Naive thymus-derived CD8-positive, alpha-beta T cell (primary cell): ENCODE measurements at places on chromosomes 1 and 21. TPM values are rescaled to one million over a fixed set of nuclear protein-coding genes. Genes with fewer than 3 reads are reported as not detected.
A peak's percentile ranks its signal among the peaks of the same experiment; 100 is the strongest.

Gene ARTN
- 0.96 TPM for total RNA-seq

Gene ERO1B
- 25.3 TPM for total RNA-seq

Gene KLF18
- not detected for total RNA-seq

Gene PDPN
- total RNA-seq, result not detected

Gene PFKL
- 125 TPM for total RNA-seq

Gene RIPPLY3
- not detected for total RNA-seq

Gene KCNJ10
- not detected for total RNA-seq

Gene G0S2
- total RNA-seq, result not detected

Gene OR1C1
- total RNA-seq, result not detected

Gene ANKRD35
- total RNA-seq, result not detected

Gene GPATCH3
- 30.3 TPM for total RNA-seq

- no peak overlapping the region for H3K27ac ChIP-seq
- H3K36me3 ChIP-seq, result no peaks in the 10 kb centered on the region
- DNase-seq, result no peak
- H3K27me3 ChIP-seq, result peaks cover 18% of the 10 kb centered on the region
- no peak overlapping the region for H3K4me3 ChIP-seq
Observed at GRCh38 chr1:115867216-115867615, 26.3 kb upstream of the NHLH2 start.

GRCh38 chr1:234969581-234970400 lies 158.8 kb downstream of the TOMM20 start:
- peaks cover 31% of the 10 kb centered on the region for H3K4me1 ChIP-seq
- peak overlapping the region; percentile 12 for H3K27ac ChIP-seq
- peak overlapping the region; percentile 7 for H3K4me3 ChIP-seq
- no peak for DNase-seq
- no peaks in the 10 kb centered on the region for H3K27me3 ChIP-seq

DNA sequence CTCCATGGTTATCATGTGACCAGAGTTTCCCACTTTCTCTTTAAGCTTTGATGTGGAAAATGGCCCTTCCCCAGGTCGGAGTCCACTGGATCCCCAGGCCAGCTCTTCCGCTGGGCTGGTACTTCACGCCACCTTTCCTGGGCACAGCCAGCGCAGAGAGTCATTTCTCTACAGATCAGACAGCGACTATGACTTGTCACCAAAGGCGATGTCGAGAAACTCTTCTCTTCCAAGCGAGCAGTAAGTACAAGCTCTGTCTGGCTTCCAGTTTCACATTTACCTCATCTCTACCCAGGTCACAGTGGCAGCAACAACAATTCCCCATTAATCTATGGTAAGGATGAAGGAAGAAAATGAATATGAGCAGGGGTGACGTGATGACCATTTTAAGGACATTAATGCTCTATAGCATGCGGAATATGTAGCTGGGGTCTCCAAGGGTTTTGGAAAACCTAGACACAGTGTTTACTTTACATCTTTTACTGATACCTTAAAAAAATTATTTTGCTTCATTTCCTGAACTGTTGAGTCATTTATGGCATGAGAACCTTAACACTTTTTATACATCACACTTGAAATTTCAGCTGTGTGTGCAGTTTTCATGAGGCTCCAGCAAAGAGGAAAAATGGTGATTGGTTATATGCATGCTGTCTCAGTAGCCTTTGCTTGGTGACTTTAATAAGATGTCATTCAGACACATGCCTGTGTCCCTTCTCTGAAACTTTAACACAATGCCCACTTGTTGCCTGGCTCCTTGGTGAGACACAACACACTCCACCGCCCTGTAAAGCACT lies 286.3 kb upstream of the SGIP1 start:
- H3K4me1 ChIP-seq, result peaks cover 10% of the 10 kb centered on the region
- no peak overlapping the region for H3K4me3 ChIP-seq
- H3K36me3 ChIP-seq, result no peaks in the 10 kb centered on the region
- no peak overlapping the region for H3K27ac ChIP-seq
- no peaks in the 10 kb centered on the region for H3K27me3 ChIP-seq

DNA sequence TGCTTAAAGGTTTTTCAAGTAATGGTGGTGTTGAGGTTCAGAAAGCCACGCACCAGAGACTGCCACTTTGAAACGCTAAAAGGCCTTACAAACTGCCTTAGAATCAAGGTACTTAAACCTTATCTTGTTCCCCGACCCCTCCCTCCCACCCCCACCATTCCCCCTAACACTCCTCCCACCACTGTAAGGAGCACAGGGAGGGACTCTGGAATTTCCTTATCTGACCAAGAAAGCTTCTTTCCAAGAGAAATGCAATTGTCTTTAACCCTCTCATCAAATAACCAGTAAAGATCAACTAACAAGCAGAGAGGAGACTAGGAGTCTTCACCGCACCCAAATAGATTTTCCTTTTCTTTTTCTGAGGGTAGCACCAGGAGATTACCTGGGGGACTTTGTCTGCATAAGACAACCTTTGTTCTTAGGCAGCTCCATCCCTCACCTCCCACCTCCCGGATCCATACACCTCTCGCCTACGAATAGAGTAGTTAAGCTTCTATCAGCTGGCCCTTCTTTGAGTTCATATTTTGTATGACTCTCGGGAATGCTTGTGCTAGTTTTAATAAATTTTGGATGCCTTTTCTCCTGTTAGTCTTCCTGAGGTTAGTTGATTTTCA lies 137.7 kb upstream of the ADGRL2 start:
- H3K4me1 ChIP-seq, result no peaks in the 10 kb centered on the region
- H3K4me3 ChIP-seq, result no peak overlapping the region
- DNase-seq, result no peak
- H3K27me3 ChIP-seq, result no peaks in the 10 kb centered on the region

GRCh38 chr1:51444096-51444495 lies 75.0 kb downstream of the EPS15 start:
- no peak for DNase-seq
- H3K4me1 ChIP-seq, result peaks cover 9% of the 10 kb centered on the region
- no peaks in the 10 kb centered on the region for H3K27me3 ChIP-seq
- peaks cover 29% of the 10 kb centered on the region for H3K36me3 ChIP-seq
- no peak overlapping the region for H3K27ac ChIP-seq
- no peak overlapping the region for H3K4me3 ChIP-seq

DNA sequence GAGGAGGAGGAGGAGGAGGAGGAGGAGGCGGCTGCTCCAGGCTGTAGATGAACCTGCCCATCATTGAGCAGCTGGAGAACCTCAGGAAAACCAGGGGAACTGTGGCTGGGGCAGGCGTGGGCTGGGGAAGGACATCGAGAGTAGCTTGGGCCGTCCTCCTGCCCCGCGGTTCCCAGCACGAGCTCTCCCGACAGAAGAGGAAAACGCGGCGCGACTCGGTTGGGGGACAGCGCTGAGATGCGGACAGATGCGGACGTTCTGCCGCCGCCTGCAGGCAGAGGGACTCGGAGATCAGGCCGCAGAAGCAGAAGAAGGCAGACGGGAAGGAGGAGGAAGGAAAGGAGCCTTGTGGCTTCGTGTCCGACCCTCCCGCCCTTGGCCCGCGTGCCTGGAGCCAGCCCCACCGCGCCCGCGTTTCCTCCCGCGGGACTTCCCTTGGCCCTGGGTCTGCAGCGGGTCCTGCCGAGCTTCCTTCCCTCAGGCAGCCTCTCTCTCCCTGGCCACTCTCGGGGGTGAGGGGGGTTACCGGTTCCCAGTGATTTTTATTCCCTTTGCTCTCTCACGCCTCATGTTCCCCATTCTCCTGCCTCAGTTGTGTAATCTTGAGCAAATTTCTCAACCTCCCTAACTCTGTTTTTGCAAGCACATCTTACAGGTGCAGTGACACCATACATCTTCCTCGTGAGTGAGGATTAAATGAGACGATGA lies 1.7 kb upstream of the TNFRSF9 start:
- peak overlapping the region; percentile 82 for H3K4me3 ChIP-seq
- H3K36me3 ChIP-seq, result no peaks in the 10 kb centered on the region
- H3K27ac ChIP-seq, result peak overlapping the region; percentile 37
- H3K4me1 ChIP-seq, result peaks cover 12% of the 10 kb centered on the region

GRCh38 chr1:80375662-80376061 lies 1369.1 kb upstream of the ADGRL4 start:
- H3K27me3 ChIP-seq, result no peaks in the 10 kb centered on the region
- no peaks in the 10 kb centered on the region for H3K36me3 ChIP-seq
- H3K27ac ChIP-seq, result no peak overlapping the region
- H3K4me3 ChIP-seq, result no peak overlapping the region

- no peak for DNase-seq
- no peaks in the 10 kb centered on the region for H3K4me1 ChIP-seq
- H3K4me3 ChIP-seq, result no peak overlapping the region
- H3K27ac ChIP-seq, result no peak overlapping the region
- peaks cover 1% of the 10 kb centered on the region for H3K27me3 ChIP-seq
- H3K36me3 ChIP-seq, result no peaks in the 10 kb centered on the region
Observed at GRCh38 chr1:210568631-210569030, 239.9 kb downstream of the HHAT start.

DNA sequence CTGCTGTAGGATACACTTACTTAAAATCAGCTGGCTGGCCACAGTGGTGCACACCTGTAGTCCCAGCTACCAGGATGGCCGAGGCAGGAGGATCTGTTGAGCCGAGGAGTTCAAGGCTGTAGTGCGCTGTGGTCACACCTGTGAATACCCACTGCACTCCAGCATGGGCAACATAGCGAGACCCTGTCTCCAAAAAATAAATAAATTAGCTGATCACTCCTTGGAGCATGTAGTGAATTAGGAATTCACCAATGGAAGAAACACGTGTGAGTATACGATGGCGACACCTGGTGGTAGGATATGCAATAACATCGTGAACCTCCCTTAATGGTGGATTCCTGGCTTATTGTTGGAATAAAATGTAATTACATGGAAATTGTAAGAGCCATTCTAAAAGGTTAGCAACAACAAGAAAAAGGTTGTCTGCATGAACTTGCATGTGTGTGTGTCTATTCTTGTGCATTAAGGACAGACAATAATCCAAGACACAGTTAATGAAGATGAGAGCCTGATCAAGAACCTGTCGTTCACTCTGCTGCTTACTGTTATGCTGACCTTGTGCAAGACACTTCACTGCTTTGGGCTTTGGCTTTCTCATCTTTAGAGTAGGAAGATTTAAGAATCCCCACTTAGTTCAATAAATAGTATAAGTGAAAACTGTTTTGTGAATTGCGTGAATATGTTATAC lies 38.6 kb upstream of the COX20 start:
- H3K27me3 ChIP-seq, result no peaks in the 10 kb centered on the region
- H3K36me3 ChIP-seq, result no peaks in the 10 kb centered on the region
- no peak overlapping the region for H3K27ac ChIP-seq
- H3K4me3 ChIP-seq, result no peak overlapping the region
- DNase-seq, result peak; percentile 51
- no peaks in the 10 kb centered on the region for H3K4me1 ChIP-seq

GRCh38 chr21:41750051-41750450 lies 16.8 kb downstream of the RIPK4 start:
- H3K27ac ChIP-seq, result no peak overlapping the region
- no peaks in the 10 kb centered on the region for H3K27me3 ChIP-seq
- H3K4me3 ChIP-seq, result no peak overlapping the region
- peaks cover 2% of the 10 kb centered on the region for H3K4me1 ChIP-seq
- DNase-seq, result no peak
- H3K36me3 ChIP-seq, result no peaks in the 10 kb centered on the region

- H3K4me3 ChIP-seq, result no peak overlapping the region
- H3K4me1 ChIP-seq, result no peaks in the 10 kb centered on the region
- H3K27me3 ChIP-seq, result peaks cover 10% of the 10 kb centered on the region
- DNase-seq, result no peak
- no peaks in the 10 kb centered on the region for H3K36me3 ChIP-seq
Observed at GRCh38 chr1:200866521-200866920, 6.3 kb upstream of the GPR25 start.

DNA sequence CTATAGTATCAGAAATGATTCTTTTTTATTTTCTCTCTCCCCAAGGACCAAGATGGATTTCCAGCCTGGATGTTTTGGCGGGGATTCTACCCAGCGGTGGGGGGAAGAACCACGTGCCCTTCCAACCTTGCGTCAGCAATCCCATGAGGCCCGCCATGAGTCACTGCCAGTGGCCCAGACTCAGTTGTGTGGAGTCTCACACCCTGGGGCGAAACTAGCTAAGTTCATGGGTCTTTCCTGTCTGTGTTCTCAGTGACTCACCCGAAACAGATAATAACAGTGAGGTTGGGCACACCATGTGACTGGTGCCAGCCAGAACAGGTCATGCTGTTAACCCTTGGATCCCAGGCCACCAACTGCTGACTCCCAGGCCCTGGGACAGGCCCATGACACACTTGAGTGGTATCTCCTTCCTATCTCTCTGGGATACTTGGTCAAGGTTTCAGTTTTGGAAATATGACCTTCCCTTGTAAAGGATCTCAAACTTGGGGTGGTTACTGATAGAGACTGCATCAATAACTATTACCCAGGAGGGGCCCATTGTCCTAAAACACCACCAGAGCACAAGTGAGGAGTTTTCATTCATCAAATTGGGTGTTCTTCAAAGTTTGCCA lies 98.0 kb upstream of the DUSP10 start:
- peak overlapping the region; percentile 78 for H3K27ac ChIP-seq
- DNase-seq, result peak; percentile 44
- peaks cover 37% of the 10 kb centered on the region for H3K4me1 ChIP-seq
- H3K27me3 ChIP-seq, result no peaks in the 10 kb centered on the region
- H3K36me3 ChIP-seq, result peaks cover 3% of the 10 kb centered on the region

- peak overlapping the region; percentile 43 for H3K4me3 ChIP-seq
- no peak for DNase-seq
- peaks cover 65% of the 10 kb centered on the region for H3K27me3 ChIP-seq
- H3K27ac ChIP-seq, result no peak overlapping the region
Observed at GRCh38 chr1:239387304-239388158, 1.2 kb downstream of the CHRM3 start.

DNA sequence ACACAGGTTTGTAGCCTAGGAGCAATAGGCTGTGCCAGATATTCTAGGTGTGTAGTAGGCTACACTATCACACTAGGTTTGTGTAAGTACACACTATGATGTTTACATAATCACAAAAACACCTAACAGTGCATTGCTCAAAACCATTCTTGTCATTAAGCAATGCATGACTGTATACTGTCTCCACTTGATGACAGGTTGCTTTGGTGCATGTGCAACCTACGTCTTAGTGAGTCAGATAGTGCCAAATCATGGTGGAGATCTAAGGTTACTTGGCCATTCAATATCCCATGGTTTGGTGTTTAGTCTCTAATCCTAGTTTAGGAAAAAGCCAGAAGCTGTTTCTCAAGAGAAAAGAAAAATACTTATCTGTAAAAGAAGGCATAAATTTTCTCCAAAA lies 181.1 kb downstream of the KCNK2 start:
- H3K27me3 ChIP-seq, result no peaks in the 10 kb centered on the region
- no peak for DNase-seq
- no peak overlapping the region for H3K27ac ChIP-seq
- no peaks in the 10 kb centered on the region for H3K36me3 ChIP-seq
- H3K4me1 ChIP-seq, result no peaks in the 10 kb centered on the region
